Esophagus muscularis mucosa (tissue), 4 donors: ENCODE measurements at places on chromosomes 2 and 18. TPM values are rescaled to one million over a fixed set of nuclear protein-coding genes. Genes with fewer than 3 reads are reported as not detected.

ABCG5 gene
- total RNA-seq: not detected

RTKN gene
- total RNA-seq: 8.4 TPM

GRCh38 chr18:34493566-34494358 is 216.3 kb upstream of the DTNA start:
- DNase-seq: no peak

- DNase-seq: no peak
Measured at GRCh38 chr2:55112229-55113031, 62.2 kb upstream of the RTN4 start.

GRCh38 chr18:75305984-75306383 is 95.4 kb downstream of the TSHZ1 start:
- DNase-seq: peak; percentile 81

GRCh38 chr2:199055336-199055735 is 402.4 kb downstream of the SATB2 start:
- no peak for DNase-seq
